ENCODE measurements at places on chromosomes 16 and 17.

DNA sequence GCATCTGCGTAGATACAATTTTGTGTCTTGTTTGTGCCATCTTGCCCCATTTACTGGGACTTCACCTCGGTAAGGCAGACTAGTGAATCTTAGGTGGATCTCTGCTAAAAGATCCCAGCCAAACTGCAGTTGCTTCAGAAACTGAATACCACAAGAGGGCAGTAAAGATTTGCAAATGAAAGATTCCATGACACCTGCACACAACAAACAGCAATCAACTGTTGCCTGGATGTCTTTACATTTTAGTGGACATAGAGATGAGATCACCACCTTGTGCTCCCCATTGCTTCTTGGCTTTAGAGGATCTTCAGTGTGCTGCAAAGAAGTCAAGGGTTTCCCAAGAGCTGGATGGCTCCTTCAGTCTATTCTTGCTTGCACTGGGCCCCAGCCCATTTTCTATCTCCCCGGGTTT is 119.2 kb upstream of the CACNG5 start:
- peak; percentile 62 for DNase-seq

GRCh38 chr16:3328643-3329042 is 23.3 kb downstream of the ZNF75A start:
- no peak for DNase-seq

- DNase-seq = peak; percentile 42
Measured at GRCh38 chr17:75077496-75078283, 10.1 kb upstream of the SLC16A5 start.

DNA sequence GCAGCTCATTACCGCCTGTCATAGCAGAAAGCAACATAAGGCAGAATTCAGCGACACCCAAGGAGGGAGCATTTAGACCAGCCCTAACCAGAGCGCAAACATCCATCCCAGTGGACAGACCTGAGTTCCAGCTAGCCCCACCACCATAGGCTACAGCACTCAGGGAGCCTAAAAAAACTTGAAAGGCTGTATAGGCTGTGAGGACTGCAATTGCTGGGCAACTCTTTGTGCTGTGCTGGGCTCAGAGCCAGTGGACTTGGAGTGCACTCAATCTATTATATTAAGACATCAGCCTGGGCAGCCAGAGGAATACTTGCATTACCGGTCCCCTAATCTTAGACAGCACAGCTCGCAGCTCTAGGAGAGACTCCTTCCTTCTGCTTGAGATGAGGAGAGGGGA is 207.3 kb downstream of the KIF2B start:
- DNase-seq = no peak

DNA sequence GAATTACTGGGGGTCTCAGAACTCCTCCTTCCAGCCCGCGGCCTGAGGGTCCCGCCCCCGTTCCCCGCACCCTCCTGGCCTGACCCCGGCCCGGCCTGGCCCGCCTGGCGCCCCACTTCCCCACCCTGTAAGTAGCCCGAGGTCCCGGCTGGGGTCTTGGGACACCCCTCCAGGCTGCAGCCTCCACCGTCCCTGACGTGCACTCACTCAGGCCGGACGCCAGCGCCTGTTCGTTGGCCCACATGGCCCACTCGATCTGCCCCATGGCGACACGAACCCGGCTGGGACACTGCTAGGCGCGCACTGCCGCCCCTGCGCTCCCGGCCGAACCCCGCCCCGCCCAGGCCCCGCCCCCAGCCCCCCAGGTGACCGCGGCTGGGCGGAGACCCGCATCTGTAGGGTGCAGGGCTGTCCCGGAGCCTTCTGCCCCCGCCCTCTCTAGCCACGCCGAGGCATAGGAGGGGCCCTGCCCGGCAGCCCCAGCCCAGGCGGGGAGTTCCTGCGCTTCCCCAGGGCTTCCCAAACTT is at the start of gene CYBA:
CYBA (minus strand) TSS at position 305 of the 527 bp plus-strand sequence; CDS start at position 265, 40 bp downstream.
- DNase-seq = peak; percentile 60

GRCh38 chr16:50444526-50444925 is 75.7 kb upstream of the BRD7 start:
- peak; percentile 6 for DNase-seq
